ENCODE measurements at places on chromosomes 3 and 15. TPM values are rescaled to one million over a fixed set of nuclear protein-coding genes. Genes with fewer than 3 reads are reported as not detected.

GRCh38 chr15:91974321-91974720 lies 120.8 kb downstream of the SLCO3A1 start:
- no peak overlapping the region for H3K27ac ChIP-seq
- no peak for DNase-seq
- H3K36me3 ChIP-seq: no peaks in the 10 kb centered on the region
- H3K4me1 ChIP-seq: peaks cover 13% of the 10 kb centered on the region

- H3K36me3 ChIP-seq: no peaks in the 10 kb centered on the region
- no peak overlapping the region for H3K27ac ChIP-seq
- no peak for DNase-seq
- no peaks in the 10 kb centered on the region for H3K27me3 ChIP-seq
Observed at GRCh38 chr3:15154326-15154725, 51.7 kb upstream of the CAPN7 start.

PPARG gene
- total RNA-seq: 20.7 TPM

DNA sequence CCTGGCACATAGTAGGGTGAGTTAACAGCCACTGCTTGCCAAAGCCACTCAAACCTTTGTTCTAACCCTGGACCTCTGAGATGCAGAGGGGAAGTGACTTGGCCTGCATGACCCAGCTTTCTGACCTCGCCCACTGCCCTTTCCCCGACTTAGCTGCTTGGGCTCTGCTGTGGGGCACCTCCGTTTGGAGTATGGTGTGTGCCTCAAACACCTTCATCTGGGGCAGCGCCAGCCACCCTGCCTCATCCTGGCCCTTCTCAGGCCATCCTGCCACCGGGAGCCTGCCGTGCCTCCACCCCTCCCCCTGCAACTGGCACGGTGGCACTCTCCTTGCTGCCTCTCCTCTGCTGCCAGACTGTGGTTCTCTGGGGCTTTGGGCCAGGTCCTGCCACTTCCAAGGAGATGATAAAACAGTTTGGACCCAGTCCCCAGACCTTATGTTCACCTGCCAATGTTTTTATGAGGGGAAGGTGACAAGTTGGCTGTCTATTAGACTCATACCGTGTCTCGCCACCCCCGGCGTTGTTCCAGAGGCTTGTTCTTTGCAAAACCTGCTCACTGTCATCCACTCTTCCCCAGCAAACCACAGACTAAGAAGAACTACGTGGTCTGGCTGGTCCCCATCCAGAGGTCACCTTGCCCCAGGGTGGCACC lies 32.2 kb downstream of the SLC6A6 start:
- peak overlapping the region; percentile 88 for H3K27ac ChIP-seq
- H3K4me1 ChIP-seq: peaks cover 59% of the 10 kb centered on the region
- no peaks in the 10 kb centered on the region for H3K36me3 ChIP-seq
- H3K27me3 ChIP-seq: no peaks in the 10 kb centered on the region
- H3K4me3 ChIP-seq: no peak overlapping the region

DNA sequence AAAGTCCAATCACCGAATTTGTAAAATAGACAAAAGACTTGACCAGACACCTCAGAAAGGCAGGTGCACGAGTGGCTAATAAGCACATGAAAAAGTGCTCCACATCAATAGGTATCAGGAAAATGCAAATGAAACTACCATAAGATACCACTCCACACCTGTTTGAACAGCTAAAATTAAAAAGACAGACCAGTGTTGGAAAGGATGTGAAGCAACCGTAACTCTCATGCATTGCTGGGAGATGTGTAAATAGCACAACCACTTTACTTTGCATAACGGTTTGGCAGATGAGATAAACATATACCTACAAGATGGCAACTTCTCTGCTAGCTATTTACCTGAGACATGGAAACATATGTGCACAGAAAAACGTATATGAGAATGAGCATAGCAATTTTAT lies 56.9 kb downstream of the CADPS start:
- DNase-seq: no peak
- H3K27me3 ChIP-seq: no peaks in the 10 kb centered on the region
- no peaks in the 10 kb centered on the region for H3K4me1 ChIP-seq
- no peak overlapping the region for H3K27ac ChIP-seq
- H3K36me3 ChIP-seq: no peaks in the 10 kb centered on the region

GOLGA6B gene
- total RNA-seq: not detected

- no peaks in the 10 kb centered on the region for H3K36me3 ChIP-seq
- DNase-seq: no peak
- no peak overlapping the region for H3K27ac ChIP-seq
- no peaks in the 10 kb centered on the region for H3K27me3 ChIP-seq
- H3K4me1 ChIP-seq: no peaks in the 10 kb centered on the region
- H3K4me3 ChIP-seq: no peak overlapping the region
Observed at GRCh38 chr3:168134931-168135330, 39.2 kb upstream of the GOLIM4 start.

DNA sequence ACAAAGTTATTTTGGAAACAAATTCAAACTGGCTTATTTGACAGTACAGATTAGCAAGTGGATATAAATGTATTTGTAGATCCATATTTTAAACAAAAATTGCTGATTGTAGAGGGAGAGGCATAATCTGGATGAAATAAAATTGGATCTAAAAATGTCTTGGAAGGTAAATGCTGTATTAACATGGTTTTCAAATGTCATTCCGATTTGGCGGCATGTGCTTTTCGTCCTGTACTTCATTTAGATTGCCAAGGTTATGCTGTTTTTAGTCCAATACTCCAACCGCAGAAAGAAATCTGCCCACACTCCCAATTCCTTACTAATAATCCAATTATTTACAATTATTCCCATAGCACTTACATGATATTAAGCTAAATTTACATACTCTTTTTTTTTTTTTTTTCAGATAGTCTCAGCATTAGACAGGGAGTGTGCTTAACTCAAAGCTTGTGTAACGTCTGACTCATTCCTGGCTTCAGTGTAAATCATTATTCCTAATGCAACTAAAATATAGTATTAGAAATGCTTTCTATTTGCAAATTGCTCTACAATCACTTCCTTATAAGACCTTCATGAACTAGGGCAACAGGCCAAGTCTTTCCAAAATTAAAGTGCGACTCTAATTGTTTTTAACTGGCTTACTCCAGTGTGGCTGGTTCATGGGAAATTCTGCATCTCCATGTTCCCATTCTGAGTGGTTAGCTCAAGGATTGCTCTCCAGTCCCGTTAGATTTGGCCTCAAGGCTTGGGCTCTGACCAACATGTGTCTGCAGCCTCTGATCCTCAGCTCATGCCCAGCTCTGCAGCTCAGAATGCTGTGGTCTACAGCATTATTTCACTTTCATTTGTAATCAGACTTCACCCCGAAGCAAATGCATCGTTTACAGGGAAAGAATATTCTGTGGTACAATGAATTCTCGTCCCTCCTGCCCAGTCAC lies 103.9 kb downstream of the FBN1 start:
- no peaks in the 10 kb centered on the region for H3K27me3 ChIP-seq
- H3K27ac ChIP-seq: peak overlapping the region; percentile 16
- peaks cover 13% of the 10 kb centered on the region for H3K4me1 ChIP-seq

PLA2G4F gene
- 7.9 TPM for total RNA-seq

GRCh38 chr15:64916365-64916764 lies 4.7 kb downstream of the ANKDD1A start:
- no peak overlapping the region for H3K4me3 ChIP-seq
- no peaks in the 10 kb centered on the region for H3K27me3 ChIP-seq
- DNase-seq: no peak
- no peak overlapping the region for H3K27ac ChIP-seq
- H3K36me3 ChIP-seq: no peaks in the 10 kb centered on the region

MAP2K1 gene
- 18.1 TPM for total RNA-seq

- no peaks in the 10 kb centered on the region for H3K27me3 ChIP-seq
- H3K4me1 ChIP-seq: no peaks in the 10 kb centered on the region
- H3K27ac ChIP-seq: no peak overlapping the region
Observed at GRCh38 chr3:99487894-99488293, 150.5 kb upstream of the COL8A1 start.

DNA sequence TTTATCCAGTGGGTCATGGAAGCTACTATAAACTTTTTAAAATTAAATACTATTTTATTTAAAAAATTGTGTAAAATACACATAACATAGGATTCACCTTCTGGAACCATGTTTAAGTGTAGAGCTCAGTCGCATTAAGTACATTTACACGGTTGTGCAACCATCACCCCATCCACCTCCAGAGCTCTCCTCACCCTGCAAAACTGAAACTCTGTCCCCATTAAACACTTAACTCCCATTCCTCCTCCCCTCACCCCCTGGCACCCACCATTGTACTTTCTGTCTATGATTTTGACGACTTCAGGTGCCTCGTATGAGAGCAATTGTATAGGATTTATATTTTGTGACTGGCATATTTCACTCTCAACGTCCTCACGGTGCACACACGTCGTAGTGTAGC lies 70.7 kb downstream of the APBA2 start:
- H3K27ac ChIP-seq: no peak overlapping the region
- H3K36me3 ChIP-seq: no peaks in the 10 kb centered on the region
- H3K27me3 ChIP-seq: no peaks in the 10 kb centered on the region
- no peak for DNase-seq

DNA sequence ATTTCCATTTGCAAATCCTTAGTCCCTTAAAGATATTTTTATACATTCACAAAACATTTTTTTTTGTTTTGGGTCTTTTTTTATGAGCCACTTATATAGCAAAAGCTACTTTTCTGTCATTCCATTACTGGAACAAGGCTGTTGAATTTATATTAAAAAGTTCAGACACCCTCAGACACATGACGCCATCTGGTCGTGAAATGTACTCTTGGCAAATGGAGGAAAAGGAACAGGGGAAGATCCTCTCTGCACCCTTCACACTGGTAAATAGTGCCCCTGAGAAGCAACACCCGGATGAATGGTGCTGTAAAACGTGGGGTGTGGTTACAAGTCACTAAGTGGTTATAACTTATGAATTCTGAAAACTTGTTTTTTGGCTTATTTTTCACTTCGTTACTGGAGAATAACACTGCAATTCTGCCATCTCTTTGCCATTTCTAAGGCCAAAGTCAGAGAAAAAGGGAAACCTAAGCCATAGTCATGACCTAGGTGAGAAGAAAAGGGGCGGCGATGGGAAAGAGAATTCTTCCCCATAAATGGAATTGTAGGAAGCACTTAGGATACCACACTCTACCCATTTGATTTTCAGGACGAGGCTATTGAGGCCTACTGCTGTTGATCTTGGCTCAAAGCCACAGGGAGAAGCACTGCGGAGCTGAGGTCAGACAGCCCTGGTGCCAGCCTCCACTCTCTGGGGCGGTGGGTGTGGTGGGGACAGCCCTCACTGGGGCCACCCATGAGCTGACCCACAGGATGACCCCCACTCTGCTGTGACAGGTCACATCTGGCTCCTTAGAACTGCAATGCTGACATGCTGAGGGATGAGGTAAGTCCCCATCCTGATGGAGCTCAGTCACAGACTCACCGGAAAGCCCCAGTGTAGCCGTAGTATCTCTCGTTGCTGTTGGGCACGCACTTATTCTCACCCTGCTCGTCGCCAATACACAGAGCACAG lies 21.9 kb downstream of the LTF start:
- no peaks in the 10 kb centered on the region for H3K27me3 ChIP-seq
- H3K36me3 ChIP-seq: peaks cover 22% of the 10 kb centered on the region
- H3K4me1 ChIP-seq: no peaks in the 10 kb centered on the region
- peak; percentile 59 for DNase-seq

DNA sequence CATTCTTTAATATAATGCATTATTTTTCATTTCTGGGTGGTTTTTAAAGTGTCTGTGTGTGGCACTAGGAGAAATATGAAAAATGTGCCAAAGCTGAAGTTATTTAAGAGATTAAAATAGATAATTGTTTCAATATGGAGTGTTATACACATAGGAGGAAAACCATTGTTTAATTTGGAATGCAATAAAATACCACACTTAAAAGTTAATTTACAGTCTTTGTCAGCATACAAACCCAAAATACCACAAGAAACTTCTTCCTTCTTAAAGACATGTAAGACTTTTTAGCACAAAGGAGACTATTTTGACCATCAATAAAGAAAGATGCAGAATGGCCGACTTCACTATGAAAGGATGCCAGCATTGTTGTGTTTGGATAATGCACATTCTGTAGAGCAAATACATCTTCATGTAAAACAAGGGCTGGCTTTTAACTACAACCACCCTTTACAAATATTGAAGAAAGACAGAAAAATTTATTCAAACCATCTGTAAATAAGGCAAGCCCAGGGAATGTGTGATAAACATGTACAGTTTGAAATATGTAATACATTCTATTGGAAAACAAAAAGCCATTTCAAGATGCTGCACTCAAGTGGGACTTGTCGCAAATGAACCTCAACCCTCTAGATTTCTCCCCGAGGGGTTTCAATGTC lies 1146.6 kb downstream of the ROBO1 start:
- no peak overlapping the region for H3K4me3 ChIP-seq
- no peaks in the 10 kb centered on the region for H3K36me3 ChIP-seq
- H3K27me3 ChIP-seq: no peaks in the 10 kb centered on the region
- DNase-seq: no peak

CISH gene
- total RNA-seq: 31.0 TPM

DNA sequence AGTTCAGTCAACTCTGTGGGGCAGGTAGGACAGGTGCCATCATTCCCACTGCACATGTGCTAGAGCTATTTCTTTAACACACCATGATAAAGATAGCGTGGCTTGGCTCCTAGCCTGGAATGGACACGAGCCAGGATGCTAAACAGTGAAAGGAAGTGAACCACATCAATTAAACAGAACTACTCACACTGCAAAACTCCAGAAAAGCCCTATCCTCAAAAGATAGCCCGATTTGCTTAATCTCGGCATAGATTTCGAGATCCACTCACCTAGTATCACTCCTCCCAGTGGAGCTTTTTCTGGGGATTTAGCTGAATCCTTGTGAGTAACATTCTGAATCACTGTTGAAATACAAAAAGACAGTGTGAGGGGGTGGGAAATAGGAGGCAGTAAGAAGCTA lies 118.0 kb downstream of the ABI3BP start:
- H3K27ac ChIP-seq: peak overlapping the region; percentile 59
- H3K27me3 ChIP-seq: no peaks in the 10 kb centered on the region
- no peak overlapping the region for H3K4me3 ChIP-seq
- H3K36me3 ChIP-seq: no peaks in the 10 kb centered on the region
- peak; percentile 93 for DNase-seq

DNA sequence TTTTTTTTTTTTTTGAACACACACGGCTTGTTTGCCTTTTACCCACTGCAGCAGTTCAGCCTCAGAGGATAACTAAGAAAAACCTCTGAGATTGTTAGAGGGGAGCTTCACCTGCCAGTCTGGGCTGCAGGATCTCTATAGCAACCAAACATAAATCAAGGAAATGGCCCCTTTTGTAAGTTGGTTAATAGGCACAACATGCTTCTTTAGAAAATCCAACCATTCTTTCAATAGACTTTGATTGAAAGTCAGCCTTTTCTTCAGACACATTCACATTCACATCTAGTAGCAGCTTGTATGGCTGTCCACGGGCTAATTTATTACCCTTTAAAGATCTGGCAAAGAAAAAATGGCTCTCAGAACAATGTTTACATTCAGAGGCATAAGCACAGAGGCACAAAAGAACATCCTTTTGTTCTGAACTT lies 136.6 kb upstream of the RARB start:
- H3K27me3 ChIP-seq: no peaks in the 10 kb centered on the region
- no peaks in the 10 kb centered on the region for H3K4me1 ChIP-seq
- no peak overlapping the region for H3K4me3 ChIP-seq

DNA sequence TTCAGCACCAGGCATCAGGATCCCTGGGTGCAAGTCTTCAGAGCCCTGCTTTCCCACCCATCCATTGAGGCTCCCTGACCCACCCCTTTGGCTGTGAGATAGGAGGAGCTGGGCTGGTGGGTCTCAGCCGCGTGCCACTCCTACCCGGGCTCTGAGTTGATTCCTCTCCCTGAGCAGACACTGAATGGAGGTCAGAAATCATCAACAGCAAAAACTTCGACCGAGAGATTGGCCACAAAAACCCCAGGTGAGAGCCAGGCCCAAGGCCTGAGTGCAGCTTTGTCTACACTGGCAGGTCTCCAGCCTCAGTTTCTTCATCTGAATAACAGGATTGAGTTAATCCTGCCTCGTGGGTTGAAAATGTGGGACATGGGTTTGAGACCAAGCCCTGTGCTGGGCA lies 7.8 kb downstream of the TMEM43 start:
- no peak overlapping the region for H3K27ac ChIP-seq
- DNase-seq: no peak
- H3K27me3 ChIP-seq: no peaks in the 10 kb centered on the region
- H3K36me3 ChIP-seq: peaks cover 85% of the 10 kb centered on the region
- H3K4me3 ChIP-seq: no peak overlapping the region
